Right kidney (tissue), 9 donors: ENCODE measurements at places on chromosomes 1 and 21.

DNA sequence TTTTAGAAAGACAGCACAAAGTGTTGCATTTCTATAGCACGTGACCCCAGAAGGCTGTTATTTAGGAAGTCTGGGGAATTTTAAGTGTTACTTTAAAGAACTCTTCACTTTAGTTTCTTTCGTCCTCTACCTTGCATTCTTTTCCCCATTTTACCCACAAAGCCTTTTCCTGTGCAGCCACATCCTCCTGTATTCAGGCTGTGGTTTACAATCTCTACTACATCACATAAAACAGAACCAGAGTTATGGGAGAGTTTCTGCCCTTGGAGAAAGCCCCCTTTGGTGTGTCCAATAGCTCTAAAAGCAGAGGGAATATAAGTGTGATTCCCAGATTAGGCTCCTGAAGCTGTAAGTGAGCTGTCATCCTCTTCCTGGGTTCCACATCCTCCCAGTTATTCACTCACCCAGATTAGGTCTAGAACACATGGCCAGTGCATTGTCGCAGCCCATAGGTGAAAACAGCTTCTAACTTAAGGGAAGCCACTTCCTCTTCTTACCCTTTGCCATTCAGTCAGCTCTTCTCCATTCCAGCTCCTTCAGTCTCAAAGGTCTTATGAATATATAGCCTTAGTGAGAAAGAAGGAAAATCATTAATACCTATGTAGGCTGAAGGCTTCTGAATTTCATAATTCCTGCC lies 171.1 kb downstream of the PIGK start:
- DNase-seq: no peak

- no peak for DNase-seq
Measured at GRCh38 chr1:199272628-199273086, 633.8 kb downstream of the PTPRC start.

DNA sequence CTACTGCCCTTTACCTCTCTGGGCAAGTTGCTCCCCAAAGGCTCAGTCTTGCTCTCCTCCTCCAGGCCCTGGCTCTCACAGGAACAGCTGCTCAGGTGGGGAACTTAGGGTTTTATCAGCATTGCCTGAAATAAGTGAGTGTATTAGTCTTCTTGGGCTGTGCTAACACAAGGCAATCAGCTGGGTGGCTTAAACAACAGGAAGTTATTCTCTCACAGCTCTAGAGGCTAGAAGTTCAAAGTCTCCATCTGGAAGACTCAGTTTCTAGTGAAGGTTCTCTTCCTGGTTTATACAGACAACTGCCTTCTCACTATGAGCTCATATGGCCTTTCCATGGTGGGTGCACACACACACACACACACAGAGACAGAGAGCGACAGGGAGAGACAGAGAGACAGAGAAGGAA lies 2.8 kb upstream of the CD1C start:
- DNase-seq: no peak

DNA sequence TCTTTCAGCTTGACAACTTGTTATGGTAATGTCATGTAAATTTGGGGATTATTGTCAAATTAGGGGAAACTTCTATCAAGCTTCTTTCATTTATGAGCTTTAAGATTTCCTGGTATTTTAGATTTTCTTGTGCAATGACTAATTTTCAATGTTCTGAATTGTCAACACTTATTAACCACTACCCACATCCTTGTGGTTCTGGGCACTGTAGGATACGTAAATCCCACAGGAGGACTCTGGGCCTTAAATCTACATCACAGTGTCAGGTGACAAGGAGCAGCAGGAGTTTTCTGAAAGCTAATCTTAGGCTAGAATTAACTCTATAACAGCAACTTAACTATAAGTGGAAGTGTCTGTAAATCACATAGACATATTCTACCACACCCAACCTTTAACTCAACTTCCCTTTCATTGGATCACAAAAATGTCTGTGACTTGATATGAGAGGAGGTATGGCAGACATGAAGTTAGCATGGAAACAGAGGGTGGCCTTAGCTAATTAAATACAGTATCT lies 397.7 kb downstream of the HLX start:
- DNase-seq: no peak

- peak; percentile 6 for DNase-seq
Measured at GRCh38 chr1:184061396-184062003, 10.0 kb downstream of the TSEN15 start.

DNA sequence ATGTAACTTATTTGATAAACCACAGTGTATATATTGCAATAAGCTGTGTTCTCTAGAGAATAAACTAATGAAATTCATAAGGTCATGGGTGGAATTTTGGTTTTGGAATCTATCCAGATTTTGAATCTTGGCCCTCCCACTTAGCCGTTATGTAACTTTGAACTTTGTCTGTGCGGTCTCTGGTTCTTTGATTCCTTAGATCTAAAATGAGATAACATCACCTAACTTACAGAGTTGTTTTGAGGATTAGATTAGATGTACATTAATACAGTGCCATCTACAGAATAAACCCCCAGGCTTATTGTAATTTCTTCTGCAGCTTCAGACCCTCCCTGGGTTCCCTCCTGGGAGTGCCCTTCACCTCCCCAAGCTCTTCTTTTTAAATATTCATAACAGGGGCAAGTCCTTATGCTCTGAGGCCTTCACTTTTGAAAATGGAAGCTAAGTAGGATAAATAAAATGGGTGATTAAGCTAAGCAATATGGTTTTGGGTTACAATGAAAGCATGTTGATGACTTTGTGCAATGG lies 124.3 kb downstream of the ATG4C start:
- no peak for DNase-seq

DNA sequence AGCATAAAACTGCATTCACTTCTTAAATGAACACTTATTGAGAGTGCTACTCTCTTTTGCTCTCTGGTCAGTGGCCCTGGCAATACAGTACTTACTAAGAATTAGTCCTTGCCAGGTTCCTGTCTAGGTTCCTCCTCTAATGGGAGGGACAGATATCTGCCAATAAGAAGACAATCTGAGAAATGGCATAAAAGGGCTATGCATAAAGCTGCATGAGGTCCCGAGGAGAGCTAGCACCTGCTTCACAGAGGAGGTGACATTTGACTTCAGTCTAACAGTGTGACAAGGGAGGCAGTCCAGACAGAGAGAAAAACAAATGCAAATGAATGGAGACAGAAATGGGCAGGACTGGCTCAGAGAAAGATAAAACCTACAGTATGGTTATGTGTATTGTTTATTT lies 357.1 kb upstream of the SGIP1 start:
- no peak for DNase-seq

- no peak for DNase-seq
Measured at GRCh38 chr1:12229386-12229834, 420 bp upstream of the VPS13D start.

DNA sequence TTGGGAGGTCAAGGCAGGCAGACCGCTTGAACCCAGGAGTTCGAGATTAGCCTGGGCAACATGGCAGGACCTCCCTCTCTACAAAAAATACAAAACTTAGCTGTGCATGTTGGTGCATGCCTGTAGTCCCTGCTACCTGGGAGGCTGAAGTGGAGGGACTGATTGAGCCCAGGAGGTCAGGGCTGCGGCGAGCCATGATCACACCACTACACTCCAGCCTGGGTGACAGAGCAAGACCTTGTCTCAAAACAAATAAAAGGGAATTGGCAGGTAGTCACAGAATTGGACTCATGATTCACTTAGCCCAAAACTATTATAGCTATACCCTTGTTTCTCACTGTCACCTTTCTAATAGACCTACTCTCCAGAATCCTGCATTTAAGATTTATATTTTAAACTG lies 5.5 kb downstream of the TADA1 start:
- no peak for DNase-seq

DNA sequence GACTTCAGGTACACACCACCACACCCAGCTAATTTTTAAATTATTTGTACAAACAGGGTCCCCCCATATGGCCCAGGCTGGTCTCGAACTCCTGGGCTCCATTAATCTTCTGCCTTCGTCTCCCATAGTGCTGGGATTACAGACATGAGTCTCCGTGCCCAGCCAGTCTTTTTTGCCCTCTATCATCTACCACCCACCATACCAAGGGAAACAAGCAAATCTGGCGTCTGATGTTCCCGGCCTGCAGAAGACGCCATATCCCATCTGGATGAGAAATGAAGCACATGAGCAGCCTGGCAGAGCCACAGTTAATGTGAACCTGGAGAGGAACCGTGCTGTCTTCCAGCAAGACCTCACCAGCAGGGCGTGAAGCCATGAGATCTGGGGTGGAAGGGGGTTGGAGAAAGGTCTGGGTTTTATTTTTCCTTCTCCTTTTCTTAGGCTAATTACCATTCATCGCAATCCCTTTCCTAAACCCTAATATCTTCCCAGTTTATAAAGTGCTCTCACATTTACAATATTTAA lies 1.8 kb upstream of the PRELP start:
- no peak for DNase-seq

DNA sequence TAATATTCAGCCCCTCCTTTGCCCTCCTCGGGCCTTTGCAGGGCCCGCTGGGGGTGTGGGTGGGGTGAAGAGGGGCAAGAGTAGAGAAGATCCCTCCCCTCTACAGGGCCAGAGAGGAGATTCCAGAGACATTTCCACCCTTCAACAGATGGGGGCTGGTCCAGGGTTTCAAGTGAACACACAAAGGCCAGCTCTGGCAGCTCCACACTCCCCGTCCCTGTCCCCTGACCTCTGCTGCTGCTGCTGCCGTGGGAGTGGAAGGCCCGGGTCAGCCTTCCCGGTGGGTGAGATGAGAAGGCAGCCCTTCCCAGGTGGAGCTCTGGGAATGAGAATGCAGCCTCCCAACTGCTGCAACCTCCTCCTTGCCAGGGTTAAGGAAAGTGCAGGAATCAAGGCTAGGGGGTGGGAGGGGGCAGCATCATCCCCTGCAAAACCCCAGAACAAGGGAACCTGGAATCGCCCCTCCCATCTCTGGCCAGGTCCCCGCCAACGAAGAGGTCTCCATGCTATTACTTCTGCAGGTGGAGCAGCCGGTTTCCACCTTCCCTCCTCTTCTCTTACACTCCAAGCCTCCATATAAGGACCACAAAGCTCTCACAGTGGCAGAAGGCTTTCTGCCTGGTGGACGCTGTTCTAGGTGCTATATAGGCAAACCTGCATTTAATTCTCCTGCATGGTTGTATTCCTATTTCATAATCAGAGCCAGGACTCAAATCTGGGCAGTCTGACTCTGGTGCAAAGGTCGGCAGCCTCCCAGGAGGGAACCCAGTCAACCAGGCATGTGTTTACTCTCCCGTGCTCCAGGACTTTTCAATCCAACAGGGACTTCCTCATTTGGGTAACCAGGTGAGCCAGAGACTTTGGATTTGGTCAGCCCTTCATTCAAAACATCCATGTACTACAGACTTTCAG lies 22.9 kb upstream of the ARHGEF10L start:
- no peak for DNase-seq

GRCh38 chr1:27142464-27142863 lies 12.5 kb downstream of the SLC9A1 start:
- no peak for DNase-seq

GRCh38 chr1:171160211-171160610 lies 24.9 kb upstream of the FMO2 start:
- peak; percentile 27 for DNase-seq
